ENCODE measurements at places on chromosomes 1 and 21.

DNA sequence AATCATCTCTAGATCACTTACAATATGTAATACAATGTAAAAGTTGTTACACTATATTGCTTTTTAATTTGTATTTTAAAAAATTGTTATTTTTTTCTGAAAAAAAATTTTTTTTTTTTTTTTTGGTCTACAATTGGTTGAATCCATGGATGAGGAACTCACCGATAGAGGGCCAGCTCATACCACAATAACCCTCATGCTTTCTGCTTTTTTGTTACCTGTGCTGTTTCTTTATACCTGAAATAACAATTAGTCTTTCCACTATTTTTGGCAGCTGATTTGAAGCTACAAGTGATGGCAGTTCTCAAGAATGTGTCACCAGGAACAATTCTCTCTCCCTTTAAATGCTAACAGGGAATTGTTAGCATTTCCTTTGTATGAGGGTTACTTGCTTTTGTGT is 12.0 kb downstream of the SMG7 start:
- no peak for DNase-seq

DNA sequence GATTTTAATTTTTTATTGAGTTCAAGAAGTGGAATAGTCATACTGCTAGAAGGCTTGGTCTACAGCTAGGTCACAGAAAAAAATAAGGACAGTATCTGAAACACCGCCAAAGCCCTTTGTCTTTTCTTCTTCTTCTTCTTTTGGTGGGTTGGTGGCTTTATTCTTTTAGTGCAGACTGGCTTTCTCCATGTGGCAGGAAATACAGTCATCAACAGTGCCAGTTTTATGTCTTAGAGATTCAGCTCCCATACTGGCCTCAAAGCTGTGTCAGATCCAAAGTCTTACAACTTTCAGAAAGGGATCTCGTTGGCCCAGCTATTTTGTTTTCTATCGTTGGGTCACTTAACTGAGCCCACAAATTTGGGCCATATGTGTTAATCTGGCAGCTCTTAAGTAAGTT is 58.2 kb downstream of the FNBP1L start:
- peak; percentile 4 for DNase-seq

DNA sequence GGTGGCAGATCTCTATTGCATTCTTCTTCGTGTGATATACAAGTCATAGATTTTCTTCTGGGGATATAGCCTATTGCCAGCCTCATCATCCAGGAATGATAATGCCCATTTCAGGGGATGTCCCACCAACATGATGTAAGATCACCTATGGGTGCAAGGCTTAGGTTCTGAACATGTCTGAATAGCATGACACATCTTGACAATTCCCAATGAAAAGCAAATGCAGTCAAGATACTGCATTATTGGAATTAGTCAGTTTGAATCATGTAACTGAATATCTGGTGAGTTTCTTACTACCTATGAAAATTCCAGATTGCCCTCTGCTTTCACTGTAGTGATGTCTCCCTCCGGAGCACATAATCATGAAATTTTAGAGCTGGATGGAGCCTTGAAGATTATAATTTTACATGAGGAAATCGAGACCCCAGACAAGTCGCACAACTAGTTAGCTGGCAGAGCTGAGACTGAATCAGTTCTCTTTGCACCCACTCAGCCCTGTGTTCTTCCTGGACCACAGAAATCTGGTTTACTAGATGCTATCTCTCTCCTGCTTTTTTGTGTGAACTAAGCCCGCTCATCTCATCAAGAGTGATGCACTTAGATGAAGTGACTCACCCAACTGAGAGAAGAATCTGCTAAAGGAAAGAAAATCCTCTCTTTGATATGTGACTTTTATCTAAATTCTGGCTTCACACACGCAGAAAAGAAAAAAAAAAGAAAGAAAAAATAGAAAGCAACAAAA is 65.0 kb downstream of the WDR64 start:
- DNase-seq, result peak; percentile 87

GRCh38 chr1:178574345-178574744 is 61.4 kb downstream of the TEX35 start:
- DNase-seq, result no peak

DNA sequence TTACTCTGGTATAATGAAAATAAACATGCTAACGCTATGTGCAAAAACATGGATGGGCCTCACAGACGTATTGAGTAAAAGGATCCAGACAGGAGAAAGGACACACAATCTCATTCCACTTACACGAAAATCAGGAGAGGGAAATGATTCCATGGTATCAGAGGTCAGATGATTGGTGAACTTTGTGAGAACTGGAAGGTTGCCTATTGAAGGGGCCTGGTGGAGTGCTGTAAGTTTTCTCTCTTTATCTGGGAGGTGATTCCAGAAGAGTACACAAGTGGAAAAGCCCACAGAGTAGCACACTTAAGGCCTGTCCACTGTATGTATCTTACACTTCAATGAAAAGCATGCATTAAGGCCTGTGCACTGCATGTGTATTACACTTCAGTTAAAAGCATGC is 9.6 kb downstream of the GSTM2 start:
- no peak for DNase-seq

- no peak for DNase-seq
Observed at GRCh38 chr1:90809093-90809492, 92.0 kb upstream of the BARHL2 start.

GRCh38 chr1:42282867-42283583 is 52.0 kb downstream of the FOXJ3 start:
- peak; percentile 78 for DNase-seq

- no peak for DNase-seq
Observed at GRCh38 chr1:8370046-8370881, 52.4 kb downstream of the SLC45A1 start.

- no peak for DNase-seq
Observed at GRCh38 chr1:213180833-213181232, 129.8 kb downstream of the RPS6KC1 start.

DNA sequence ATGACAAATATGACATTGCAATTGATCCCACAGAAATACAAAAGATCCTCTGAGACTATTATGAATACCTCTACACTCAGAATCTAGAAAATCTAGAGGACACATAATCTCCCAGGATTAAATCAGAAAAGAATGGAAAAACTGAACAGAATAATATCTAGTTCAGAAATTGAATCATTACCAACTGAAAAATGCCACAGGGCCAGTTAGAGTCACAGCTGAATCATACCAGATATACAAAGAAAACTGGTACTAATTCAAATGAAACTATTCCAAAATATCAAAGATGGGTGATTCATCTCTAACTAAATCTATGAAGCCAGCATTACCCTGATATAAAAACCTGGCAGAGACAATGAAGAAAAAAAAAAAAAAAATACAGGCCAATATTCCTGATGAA is 149.3 kb downstream of the BRINP3 start:
- DNase-seq, result no peak

DNA sequence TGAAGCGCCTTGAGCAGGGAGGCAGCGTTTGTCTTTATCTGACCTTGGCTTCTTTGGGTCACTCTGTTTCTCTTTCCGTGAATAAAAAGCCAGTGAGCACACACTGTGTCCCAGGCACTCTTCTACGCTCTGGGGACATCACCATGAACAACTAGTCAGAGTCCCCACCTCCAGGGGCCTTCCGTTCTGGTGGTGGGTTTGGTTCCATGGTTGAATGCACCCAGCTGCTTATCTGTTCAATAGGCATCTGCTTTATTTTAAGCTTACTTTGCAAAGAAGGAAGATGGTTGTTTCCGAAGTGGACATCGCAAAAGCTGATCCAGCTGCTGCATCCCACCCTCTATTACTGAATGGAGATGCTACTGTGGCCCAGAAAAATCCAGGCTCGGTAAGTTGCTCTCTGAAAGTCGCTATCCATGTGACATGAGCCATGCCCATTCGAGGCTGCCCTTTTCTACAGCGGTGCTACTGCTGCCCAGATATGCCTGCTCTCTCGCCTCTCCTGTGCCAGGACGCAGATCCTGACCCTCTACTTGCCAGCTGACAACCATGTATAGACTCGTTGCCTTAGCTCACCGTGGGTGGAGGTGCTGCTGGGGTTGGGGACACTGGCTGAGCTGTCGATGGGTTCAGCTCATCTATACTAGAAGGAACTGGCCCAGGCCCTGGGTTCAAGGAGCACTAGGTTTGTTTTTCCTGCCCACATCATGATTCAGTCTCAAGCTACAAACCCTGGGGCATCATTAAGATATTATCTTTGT is 5.9 kb downstream of the MX1 start:
- no peak for DNase-seq

DNA sequence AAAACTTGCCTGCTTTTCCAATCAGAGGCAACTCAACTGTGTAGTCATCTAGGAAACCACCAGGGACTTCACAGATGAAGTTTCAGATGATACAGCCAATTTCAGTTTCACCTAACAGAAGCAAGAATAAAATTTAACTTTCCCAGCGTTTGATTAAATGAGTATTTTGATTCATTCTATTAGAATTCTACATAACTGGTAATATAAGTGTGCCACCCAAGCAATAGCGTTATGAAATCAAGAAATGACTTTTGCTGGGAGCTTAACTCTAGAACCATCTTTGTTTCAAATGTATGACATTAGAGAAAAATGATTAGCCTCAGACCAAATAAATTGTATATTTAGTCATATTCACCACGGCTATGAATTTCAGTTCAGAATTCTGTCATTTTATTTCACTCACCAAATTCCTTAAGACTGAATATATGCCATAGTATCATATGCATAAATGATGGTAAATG is 239.3 kb downstream of the NRIP1 start:
- DNase-seq, result no peak

GRCh38 chr1:202210385-202210784 is 16.8 kb downstream of the LGR6 start:
- no peak for DNase-seq

- DNase-seq, result no peak
Observed at GRCh38 chr1:56533621-56534020, 45.7 kb downstream of the PLPP3 start.

- DNase-seq, result no peak
Observed at GRCh38 chr1:150708595-150708994, 11.6 kb upstream of the GOLPH3L start.

DNA sequence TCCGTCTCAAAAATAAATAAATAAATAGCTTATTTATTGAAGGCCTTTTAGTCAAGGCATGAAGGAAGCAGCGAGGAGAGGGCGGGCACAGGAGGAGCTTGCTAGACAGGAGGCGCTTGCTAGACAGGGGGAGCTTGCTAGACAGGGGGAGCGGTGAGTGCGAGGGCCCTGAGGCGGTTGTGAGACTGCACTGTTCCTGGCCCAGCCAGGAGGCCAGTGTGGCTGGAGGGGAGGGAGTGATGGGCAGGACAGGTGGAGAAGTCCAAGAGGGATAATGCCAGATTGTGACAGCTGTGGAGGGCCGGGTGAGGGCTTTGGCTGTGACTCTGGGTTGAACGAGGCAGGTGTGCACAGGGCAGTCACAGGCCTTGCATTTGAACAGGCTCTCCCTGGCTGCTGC is 18.2 kb downstream of the KIF17 start:
- DNase-seq, result no peak

GRCh38 chr1:154411525-154411924 is 6.4 kb downstream of the IL6R start:
- DNase-seq, result no peak

DNA sequence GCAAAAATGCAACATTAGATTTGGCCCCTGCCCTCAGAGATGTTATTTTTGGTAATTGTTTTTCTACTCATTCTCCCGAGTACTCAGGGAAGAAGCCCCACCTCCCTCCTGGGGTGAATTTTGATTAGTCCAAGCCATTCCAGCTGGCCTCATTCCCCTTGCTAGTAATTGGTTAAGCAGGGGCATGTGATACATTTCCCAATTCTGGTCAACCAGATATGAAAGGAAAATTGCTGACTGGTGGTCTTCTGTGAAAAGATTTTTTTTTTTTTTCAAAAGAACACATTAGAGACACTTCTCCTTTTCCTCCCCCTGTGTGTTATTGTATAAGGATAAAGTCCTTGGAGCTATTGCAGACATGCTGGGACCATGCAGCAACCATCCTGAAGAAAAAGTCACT is 71.1 kb upstream of the AKT3 start:
- DNase-seq, result no peak

DNA sequence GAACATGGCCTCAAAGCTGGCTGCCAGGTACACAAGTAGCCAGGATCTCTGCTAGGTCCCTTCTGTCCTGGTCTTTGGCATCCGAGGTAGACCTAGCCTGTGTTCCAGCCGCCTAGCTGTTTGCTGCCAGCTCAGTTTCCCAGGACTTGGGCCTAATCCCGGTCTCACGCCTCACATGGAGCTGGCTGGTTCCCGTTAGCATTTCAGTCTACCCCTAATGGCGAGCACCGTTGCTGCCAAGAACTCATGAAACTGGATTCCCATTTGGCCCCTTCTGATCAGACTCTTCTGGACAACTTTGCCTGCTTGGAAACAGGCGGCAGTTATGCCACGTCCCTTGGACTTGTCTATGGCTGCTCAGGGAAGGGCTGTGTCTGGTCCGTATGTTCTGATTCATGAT is 26.2 kb upstream of the HHAT start:
- no peak for DNase-seq

GRCh38 chr1:19425646-19426239 is 59.6 kb downstream of the CAPZB start:
- DNase-seq, result no peak

DNA sequence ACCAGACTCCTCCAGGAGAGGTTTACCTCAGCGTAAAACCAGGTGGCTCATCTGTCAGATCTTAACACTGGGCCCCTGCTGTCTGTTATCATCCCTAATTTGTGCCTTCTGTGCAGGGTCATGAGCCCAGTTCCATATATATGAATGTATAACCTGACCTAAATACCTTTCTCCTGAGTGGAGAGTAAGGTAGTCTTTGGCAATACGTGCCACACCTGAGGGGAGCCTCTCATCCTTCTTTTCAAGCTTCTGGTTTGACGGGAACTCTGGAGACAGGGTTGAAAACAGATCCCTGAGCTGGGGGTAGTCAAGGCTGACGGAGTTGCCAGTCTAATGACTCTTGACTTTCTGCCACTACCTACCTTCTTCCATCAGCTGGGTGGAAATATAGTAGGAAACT is 4.1 kb downstream of the SFT2D2 start:
- no peak for DNase-seq

GRCh38 chr1:58837886-58838285 is 54.0 kb upstream of the JUN start:
- no peak for DNase-seq

DNA sequence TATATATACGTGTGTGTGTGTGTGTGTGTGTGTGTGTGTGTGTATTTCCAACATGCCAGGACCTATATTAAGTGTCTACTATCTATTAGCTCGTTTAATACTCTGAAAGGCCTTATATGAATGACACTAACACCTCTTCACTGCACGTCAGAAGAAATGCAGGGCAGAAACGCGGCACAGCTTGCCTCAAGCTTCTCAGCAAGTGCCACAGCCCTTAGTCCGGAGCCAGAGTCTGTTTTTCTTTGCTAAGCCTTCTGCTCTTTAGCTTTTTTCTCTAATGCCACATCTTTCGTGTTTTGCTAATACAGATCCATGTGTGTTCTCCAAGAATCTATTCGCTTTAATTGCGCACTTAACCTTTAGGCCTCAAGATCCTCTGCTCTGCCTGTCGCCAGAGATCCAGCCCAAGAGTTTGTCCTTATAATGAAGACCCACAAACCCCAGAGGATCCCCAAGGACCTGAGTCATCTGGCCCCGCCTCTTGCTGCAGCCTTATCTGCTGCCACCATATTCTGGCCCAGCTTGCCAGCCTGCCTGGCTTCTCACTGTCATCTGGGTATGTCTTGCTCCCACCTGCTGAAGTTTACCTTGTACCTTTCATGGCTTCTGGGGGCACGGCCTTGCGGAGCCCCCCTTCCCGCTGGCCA is 2.0 kb upstream of the TRIM58 start:
- no peak for DNase-seq
